Stimulated activated CD4-positive, alpha-beta T cell treated with anti-CD3 and anti-CD28 coated beads, Interleukin-1b, Interleukin-23, amount 100 ng/mL, for 4 hours (primary cell): ENCODE measurements at places on chromosomes 11 and 22.

DNA sequence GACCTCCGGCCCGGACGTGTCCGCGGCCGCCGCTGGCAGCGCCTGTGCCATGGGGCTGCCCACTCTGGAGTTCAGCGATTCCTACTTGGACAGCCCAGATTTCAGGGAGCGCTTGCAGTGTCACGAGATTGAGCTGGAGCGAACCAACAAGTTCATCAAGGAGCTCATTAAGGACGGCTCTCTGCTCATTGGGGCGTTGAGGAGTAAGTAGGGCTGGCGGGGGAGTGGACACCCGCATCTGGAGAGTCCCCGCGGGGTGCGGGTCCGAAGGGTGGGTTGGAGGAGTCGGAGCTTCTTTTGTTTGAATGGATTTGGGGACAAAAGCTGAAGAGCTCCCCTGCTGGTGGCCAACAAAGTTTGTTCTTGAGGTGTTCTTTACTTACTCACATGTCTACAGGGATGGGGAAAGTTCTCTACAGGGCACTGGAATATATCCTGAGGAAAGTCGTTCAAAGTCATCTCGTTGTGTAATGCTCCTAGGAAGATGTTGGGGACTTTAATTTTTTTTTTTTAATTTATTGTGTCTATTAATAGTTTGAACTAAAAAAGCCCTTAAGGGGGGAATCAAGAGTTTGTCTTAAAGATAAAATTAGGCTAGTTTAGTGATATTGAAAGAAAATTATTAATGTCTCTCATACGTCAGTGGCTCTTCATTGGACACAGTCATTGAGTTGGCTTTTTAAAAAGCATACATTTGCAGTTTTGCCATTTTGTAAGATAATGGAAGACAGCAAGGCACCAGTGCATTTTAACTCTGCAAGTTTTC, 725 bp downstream of the ARHGAP42 start:
- no peak for DNase-seq

DNA sequence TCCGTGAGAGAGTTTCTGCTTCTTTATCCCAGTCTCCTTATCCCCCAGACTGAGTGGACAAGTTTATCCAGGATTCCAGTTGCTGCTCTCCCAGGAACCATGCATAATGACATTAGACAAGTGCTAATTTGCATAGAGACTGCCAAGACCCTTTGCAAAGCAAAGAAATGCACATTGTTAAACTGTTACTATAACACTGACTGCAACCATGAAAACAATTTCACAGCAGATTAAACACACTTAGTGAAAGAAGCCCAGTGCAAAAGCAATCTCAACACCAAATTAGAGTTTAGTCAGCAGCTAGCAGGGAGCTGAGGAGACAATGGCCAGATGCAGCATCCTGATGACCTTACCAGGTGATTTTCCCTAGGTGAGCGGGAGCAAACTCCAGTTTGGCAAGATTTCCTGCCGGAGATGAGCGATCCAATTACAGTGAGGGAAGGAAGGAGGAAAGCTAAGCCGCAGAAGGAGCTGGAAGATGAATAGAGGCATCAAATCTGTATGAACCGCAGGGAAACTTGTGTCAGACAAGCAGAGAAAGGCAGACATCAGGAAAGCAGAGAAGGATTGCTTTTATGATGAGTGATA, 273.8 kb upstream of the B3GAT1 start:
- DNase-seq: no peak

DNA sequence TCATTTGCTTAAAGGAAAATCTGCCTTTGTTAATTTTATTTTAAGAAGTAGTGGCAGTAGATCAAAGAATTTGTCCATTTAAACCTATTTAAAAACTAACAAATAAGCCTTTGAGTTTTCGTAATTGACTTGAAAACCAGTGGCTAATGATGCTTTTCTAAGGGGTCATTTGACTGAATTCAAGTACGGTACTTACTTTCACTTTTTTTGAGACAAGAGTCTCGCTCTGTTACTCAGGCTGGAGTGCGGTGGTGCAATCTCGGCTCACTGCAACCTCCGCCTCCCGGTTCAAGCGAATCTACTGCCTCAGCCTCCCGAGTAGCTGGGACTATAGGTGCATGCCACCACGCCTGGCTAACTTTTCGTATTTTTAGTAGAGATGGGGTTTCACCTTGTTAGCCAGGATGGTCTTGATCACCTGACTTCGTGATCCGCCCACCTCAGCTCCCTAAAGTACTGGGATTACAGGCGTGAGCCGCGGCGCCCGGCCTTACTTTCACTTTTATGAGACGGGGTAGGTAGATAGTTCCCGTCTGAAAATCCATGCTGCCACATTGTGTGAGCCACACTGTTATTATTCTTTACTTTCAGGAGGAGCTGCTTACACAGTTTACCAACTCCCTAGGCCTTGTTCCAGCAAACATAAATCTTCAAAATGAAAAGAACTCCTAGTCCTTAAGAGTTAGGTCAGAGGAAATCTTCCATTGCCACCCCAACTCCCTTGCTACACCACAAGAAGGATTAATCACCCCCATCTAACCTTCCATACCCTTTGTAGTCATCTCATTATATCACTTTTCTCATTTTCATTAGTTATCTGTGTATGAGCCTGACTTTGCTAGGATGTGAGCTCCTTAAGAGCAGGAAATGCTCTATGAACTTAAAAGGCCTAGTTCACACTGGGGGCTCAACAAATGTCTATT, 926.6 kb upstream of the CCDC90B start:
- DNase-seq: no peak

DNA sequence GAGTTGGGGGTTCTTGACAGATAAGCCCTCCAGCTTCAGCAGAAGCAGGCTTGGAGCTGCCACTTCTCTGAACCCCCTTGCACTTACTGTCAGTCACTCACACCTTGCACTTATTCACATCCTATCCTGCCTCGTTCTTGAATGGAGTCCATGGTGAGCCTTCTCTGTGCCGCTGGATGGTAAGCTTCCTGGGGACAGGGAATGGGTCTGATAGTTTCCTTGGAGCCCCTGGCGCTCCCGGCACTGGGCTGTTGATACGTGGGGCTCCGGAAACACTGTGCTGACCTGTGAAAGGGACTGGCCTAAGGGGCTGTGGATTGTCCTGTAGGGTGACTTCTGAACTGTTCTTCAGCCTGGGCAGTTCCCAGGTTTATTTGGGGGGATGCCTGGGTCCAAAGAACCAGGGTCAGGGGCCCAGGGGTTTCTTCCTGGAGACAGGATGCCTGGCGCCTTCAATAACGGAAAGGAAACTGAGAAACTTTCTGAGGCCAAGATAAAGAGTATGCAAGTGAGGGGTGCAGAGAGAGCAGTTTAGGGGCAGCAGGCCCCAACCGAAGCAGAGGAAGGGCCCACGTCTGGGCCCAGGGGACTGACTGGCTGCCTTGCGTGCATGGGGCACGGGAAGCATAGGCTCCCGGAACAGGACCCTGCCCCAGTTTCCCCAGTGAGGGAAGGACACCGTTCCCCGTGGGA, 709 bp upstream of the ST3GAL4 start:
- no peak for DNase-seq
